ENCODE measurements at places on chromosomes 7 and 10.

DNA sequence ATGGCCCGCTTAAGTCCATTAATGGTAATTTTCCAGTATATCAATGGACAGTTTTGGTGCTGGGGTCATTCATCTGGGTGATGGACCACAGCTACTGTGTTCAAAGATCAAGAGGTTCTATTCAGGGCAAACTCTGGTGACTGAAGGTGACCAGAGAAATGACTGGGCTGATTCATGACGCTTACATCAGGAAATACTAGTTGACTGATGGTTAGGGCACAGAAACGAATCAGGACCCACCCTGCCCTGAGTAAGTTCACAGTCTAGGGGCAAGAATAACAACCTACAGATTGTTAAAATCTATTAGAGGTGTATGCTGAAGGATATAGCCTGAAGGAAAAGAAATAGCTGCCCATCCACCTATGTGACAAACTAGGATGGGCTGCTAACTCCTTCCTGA lies 9.5 kb downstream of the NCAPG2 start:
- DNase-seq = no peak

- no peak for DNase-seq
Observed at GRCh38 chr10:77036993-77037734, 600.4 kb downstream of the KCNMA1 start.

DNA sequence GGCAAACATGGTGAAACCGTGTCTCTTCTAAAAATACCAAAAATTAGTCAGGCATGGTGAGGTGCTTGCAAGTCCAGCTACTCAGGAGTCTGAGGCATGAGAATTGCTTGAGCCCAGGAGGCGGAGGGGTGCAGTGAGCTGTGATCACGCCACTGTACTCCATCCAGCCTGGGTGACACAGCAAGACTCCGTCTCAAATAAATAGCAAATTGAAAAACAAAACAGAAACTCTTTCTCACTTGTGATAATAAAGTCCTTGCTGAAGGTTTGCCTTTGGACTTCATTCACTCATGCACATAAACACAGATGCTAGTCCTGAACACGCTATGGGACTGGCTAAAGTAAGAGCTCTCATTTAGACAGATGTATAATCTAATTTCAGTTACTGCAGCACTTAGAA lies 37.6 kb downstream of the ANK3 start:
- DNase-seq = no peak

GRCh38 chr7:138226001-138226476 lies 149.8 kb downstream of the AKR1D1 start:
- no peak for DNase-seq

- DNase-seq = no peak
Observed at GRCh38 chr7:25770235-25770634, 381.8 kb upstream of the NFE2L3 start.

DNA sequence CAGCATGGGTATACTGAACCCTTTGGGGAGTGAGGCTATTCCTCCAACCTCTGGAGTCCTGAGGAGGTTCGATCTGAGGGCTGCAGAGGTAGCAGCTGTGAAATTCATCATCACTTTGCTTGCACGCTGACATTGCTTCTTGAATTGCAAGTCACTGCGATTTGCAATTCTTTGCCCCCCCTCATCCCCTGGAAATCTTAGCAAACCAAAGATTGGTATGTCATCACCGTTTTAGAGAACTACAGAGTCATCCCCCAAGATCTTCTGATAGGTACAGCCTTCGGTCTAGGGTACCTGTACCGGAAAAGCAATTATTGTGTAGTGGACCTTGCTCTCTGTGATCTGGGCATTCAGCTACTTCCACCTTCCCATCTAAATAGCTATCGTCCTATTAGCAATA lies 192.6 kb downstream of the KLF6 start:
- no peak for DNase-seq

DNA sequence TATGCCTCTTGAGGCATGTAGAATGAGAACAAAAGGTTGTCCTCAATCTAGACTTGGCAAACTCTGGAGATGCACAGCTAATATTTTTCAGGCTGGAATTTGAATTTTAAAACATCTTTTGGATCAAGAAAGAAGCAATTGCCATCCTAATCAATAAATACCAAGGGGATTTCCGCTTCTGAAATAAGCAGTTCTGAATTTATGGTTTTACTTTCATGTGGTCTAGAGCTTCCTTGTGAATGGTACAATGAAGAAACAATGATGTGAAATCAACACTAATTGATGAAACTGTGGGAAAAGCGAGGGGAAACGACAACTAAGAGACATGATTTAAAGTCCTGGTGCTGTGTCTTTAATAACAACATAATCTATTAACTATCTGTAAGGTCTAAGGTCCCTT lies 1202.7 kb downstream of the SORCS3 start:
- no peak for DNase-seq

DNA sequence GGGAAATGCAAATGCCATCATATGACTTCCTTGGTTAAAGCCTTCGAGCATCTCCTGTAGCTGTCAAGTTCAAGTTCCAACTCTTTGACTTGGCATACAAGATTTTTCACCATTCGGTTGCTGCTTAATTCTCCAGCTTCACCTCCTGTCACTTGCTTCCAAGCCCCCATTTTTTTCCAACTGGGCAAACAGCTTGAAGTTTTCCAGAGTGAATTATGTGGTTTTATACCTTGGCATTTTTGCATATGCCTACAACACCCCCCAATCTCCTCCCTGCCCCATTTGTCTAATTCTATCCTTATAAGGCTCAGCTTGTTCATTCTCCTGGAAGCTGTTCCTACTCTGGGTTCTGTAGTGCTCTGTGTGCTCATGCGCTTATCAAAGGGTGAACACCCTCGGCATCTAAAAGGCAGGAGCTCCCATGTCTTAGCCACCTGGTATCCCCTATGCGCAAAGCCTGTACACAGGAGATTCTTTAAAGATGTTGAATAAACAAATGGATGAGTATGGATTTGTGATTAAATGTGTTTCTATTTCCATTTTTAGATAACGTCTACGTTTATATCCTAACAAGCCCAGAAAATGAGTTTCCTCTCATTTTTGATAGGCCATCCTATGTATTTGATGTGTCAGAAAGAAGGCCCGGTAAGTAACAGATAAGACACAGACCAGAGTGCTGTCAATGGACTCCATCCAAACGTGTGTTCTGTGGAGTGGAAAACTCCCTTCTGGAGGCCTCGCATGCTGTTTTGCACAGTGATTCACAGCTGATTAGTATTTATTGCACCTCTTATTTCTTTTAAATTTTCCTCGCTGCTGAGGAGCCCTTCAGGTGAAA lies 52.5 kb downstream of the CDHR3 start:
- no peak for DNase-seq

DNA sequence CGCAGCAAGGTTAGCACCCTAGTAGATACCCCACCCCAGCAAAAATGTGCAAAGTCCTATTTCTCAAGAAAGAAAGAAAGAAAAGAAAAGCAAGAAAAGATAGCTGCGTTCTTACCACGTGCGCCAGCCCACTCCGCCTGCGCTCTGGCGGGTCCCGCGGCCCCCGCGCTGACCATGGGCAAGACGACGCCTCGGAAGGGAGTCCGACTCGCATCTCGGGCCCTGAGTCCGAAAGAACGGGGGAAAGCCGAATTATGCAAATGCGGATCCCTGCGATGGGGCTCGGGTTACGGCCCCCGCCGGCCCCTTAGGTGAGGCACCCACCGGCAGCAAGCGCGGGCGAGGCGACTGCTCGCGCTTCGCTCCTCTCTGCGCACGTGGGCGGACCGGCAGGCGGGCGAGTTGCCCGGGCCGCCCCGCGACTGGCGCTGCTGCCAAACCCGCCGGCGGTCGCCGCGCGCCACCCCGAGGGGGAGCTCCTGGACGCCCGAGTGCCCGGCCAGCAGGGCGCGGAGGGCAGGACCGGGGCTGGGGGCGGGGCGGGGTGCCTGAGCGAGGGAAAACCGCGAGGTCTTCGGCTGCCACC lies 2.4 kb upstream of the EGR2 start:
- DNase-seq = peak; percentile 55

DNA sequence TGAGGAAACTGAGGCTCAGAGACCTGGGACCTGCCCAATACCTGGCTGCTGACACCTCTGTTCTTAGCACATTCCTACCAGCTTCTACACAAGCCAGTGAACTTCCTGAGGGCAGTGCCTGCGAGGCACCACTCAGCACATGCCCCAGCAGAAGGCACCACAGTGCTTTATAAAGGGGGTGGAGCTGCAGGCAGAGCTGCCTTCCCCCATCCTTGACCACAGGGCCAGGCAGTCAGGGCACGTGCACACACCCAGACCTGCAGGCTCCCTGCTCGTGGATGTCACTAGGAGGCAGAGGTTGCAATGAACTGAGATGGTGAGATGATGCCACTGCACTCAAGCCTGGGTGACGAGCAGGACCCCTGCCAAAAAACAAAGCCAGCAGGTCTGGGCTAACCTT lies 39.2 kb upstream of the TUBB8 start:
- DNase-seq = no peak

GRCh38 chr10:62188021-62188616 lies 80.5 kb downstream of the RTKN2 start:
- DNase-seq = no peak

Measured in CD4-positive, alpha-beta T cell treated with Interleukin-17A for 4 hours (primary cell).